Left cardiac atrium (tissue), 4 donors: ENCODE measurements at places on chromosomes 6 and 20. TPM values are rescaled to one million over a fixed set of nuclear protein-coding genes. Genes with fewer than 3 reads are reported as not detected.

OSBPL2 gene
- total RNA-seq: 40.1 TPM

FAM209B gene
- total RNA-seq: not detected

TRIM40 gene
- not detected for total RNA-seq

BYSL gene
- 16.5 TPM for total RNA-seq

BCAS1 gene
- total RNA-seq: not detected

EZR gene
- 217 TPM for total RNA-seq

AGER gene
- total RNA-seq: 2.4 TPM

RBM24 gene
- total RNA-seq: 121 TPM

WFDC6 gene
- total RNA-seq: not detected

FOXS1 gene
- 1.6 TPM for total RNA-seq
